ENCODE measurements at places on chromosomes 12 and 14.

- no peak for DNase-seq
Measured at GRCh38 chr12:98968896-98969295, 323.8 kb downstream of the APAF1 start.

- no peak for DNase-seq
Measured at GRCh38 chr12:84802161-84802560, 110.4 kb downstream of the SLC6A15 start.

DNA sequence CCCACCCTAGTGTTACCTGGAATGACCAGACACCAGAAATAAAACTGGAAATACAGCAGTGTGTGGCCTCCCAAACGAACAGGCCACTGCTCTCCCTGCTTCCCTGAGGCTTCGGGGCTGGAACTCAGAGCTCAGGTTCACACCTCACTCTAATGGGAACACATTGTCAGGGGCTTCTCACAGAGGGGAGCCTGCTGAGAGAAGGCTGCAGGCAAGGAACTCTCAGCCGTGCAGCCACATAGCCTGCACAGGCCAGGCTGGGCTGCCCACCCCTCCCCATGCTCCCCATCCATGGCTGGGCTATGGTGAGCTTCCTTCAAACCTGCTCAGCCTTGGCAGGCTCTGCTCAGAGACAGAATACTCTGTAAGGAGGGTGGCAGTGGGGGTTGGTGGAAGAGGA is 302.5 kb downstream of the EMP1 start:
- DNase-seq, result no peak

DNA sequence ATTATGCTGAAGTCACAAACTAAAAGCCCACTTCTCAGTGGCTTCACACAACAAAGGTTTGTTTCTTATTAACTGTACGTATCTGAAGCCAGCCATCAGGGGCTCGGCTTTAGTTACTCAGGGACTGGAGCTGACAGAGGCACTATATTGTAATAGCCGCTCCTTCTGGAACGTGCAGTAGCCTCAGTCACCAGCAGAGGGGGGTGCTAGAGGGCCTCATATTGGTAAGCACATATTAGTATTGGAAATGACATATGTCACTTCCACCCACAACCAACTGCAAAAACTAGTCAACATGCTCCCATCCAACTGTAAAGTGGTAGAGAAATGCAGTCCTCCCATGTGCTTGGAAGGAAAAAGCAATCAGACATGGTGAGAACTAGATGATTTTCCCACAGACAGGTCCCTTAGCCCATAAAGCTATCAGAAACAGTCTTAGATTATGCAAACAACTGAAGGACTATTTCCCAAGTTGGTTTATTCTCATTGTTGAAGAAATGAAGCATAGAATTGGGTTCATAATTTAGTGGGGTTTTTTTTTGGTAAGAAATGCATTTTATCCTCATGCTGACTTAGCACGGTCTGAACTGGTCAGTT is 183.6 kb upstream of the G2E3 start:
- DNase-seq, result peak; percentile 84

DNA sequence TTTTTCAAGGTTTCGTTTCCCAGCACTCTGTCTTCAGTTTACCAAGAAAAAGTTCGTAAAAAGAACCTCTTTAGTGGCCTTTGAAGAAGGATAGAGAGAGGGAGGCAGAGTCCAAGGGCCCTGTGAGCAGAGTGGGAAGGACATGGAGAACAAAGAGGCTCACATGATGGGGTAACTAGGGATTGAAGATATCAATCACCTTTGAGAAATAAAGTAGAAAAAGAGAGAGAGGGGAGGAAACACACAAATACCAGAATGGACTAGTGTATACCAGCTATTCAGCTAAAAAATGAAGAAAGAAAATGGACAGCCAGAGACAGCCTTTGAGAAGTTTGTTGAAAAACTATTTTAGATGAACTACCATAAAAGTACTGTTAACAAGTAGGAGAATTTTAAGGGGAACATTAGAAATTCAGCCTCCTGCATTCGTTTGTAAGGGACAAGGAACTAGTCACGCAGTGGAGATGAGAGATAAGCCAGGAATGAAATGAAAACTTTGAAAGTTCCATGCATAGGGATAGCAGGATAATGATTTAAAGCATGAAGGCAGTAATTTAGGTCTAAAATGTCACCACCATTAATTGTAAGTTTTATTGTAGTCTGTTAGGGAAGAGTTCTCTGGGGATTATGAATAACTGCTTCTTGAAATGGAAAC is 82.1 kb downstream of the SPTSSA start:
- no peak for DNase-seq

GRCh38 chr12:63917864-63918799 is 73.6 kb downstream of the SRGAP1 start:
- DNase-seq, result no peak

GRCh38 chr12:97140355-97140754 is 233.3 kb downstream of the NEDD1 start:
- no peak for DNase-seq

GRCh38 chr14:78614593-78614992 is 444.4 kb downstream of the NRXN3 start:
- no peak for DNase-seq

DNA sequence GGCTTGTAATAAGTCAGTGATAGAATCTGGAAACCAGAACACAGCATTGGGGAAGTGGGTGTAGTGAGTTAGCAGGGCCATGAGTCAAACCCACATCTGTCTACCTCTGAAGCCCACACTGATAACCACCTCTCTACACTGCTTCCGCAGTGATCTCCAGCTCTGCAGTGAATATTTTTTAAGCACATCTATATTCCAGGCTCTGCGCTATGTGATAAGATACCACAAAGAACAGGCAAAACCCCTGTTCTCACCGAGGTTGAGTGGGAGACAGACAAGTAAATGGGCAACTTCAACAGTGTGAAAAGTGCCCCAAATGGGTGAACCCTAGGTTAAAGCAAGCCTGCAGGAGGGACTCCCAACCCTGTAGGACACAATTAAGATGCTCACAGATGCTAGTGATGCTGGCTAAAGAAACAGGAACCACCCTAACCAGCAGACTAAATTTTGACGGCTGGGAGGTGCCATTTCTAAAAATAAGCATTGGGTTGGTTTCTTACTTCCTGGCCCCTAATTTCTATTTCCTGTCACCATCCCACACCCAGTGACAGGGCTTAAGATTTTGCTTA is 375.0 kb downstream of the DPF3 start:
- DNase-seq, result peak; percentile 62

DNA sequence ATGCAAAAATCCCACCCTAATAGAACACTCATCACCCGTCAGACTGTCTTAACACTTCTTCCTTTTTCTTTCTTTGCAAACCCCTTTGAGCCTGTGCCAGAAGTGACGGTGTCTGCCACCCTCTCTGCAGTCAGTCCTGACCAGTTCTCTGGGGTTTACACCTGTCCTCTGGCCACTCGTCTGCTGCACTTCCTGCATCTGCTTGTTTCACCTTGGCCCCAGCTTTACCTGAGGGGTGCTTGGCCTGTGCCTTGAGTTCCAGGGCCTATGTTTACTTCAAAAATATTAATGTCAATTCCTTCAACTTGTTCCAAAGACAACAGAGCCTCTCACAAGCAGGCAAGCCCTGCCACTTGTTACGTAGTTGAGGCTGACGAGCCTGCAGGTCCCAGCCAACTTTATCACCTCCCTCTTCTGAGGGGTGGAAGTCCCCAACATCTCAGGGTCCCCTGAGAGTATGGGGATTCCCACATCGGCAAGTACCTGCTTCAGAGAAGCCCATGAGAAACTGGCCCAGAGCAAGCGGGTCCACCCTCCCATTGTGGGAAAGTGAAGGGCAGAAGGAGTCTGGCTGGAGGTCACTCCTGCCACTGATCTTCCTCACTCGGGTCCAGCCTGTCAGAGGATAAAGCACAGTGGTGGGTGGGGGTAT is 205.4 kb downstream of the DAD1 start:
- no peak for DNase-seq

GRCh38 chr12:80709811-80710726 is 2.6 kb downstream of the MYF6 start:
- no peak for DNase-seq

- DNase-seq, result no peak
Measured at GRCh38 chr12:46702581-46703344, 123.0 kb downstream of the SLC38A4 start.

DNA sequence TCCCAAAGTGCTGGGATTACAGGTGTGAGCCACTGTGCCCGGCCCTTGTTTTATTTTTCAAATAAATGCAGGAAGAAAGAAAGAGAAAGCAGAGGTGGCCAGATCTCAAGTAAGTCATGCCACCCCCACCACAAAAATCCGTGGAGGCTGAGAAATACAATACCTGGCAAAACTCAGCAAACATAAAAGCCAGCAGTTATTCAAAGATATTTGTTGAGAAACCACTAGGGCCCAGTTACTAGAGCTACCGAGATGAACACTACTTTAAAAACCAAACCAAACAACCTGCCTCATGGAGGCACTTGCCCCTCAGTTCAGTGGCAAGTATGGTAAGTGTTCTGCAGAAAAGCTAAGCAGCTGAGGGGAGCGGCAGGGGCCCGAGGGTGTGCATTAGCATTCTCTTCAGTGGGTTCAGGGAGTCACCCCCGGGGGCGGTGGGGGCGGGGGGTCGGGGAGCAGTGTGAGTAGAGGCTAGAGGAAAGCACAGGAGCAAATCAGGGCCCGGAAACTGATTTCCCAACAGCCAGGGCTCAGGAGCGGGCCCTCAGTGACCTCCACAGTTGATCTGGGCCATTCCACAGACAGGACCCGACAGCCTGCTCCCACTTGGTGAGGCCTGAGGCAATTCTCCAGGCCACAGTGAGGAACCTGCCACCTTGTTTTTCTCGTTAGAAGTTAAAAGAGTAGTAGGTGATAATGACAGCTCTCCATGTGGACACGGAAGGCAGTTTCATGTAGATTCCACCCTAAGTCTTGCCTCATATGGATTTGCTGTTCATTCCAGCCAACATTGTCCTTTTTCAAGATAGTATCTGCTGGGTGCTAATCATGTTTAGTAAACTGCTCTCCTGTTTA is 8.6 kb downstream of the EVL start:
- peak; percentile 59 for DNase-seq

DNA sequence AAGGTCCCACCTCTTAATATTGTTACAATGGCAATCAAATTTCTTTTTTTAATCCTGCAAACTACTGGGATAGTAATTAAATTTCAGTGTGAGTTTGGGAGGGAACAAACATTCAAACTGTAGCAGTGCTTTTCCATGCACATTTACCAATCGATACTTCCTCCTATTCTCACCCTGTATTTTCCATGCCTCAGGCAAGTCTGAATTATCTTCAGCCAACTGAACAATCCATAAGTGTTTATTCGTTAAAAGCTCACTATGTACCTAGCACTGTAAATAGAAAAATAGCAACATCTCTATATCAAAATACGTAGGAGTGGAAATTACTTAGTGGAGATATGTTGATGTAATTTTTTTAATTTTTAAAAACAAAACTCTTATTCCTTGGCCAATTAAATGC is 43.5 kb downstream of the CCDC177 start:
- no peak for DNase-seq

GRCh38 chr12:2074792-2075191 is 22.0 kb downstream of the CACNA1C start:
- no peak for DNase-seq

GRCh38 chr14:93103392-93104080 is 12.2 kb downstream of the ITPK1 start:
- peak; percentile 82 for DNase-seq

DNA sequence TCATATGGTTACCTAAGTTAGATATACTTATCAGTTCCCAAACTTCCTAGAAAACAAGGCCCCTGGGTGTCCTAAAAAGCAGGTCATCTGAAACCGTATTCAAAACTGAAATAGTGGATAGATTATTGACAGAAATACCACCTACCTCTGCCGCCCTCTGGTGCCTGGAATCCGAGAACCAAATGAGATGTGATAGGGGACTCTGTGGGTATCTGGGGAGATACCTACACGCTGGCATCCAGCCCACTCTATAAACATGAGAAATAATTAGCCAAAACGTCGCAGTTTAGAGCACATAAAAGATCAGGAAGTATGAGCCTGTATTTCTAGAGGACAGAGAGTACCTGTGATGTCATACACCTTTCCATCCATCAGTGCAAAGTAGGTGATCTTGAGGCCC is 4.4 kb downstream of the ORMDL2 start:
- DNase-seq, result no peak

GRCh38 chr14:99790978-99791376 is 2.2 kb upstream of the EML1 start:
- no peak for DNase-seq

- DNase-seq, result no peak
Measured at GRCh38 chr14:58292187-58292586, 6.2 kb upstream of the ARID4A start.

DNA sequence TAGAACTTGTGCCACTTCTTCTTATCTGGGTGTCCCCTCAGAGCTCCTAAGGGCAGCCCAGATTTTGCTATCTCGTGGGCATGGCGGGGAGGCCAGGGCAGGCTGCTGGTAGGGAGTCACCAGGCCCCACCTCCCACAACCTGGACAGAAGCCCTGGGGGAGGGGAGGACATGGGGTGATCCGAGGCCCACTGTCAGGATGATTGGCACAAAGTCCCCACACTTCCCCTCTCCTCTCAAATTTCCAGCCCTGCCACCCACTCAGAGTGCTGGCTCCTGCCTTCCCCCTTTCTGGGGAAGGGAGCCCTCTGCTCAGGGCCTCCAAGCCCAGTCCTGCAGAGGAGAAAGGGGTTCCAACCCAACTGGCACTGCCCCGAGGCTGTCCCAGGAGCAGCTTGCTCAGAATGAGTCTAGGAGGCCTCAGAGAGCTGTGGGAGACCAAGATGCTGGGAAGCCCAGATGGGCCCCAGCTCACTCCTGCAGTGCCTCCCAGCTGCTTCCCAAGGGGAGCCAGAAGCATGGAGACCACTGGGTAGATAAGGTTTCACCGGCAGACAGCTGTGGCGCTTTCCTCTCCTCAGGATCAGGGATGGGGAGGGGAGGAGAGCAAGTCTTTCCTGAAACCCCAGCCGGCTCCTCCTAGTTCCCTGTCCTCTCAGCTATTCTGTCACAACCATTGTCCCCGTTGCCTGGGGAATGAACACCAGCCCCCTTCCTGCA is 82.8 kb downstream of the B4GALNT3 start:
- no peak for DNase-seq

- DNase-seq, result no peak
Measured at GRCh38 chr12:66242311-66242710, 53.3 kb downstream of the IRAK3 start.

DNA sequence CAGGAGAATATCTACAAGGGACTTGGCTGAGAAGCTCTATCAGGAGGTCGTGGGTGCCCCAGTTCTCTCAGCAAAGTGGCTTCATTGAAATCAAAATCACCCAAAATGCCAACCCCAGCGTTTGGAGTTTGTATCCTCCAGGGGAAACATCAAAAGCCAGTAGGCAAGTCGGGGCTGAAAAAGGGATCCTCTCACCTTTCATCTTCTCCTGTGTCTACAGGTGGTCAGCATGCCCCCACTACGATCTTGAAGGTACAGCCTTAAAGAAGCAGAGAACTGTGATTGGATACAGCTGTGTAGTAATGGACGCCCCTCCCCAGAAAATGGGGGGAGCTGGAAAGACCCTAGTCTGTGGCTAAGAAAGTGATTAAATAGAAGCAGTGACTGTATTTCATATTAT is 22.2 kb downstream of the HRK start:
- no peak for DNase-seq

GRCh38 chr14:71201840-71202239 is 294.6 kb downstream of the PCNX1 start:
- DNase-seq, result no peak

GRCh38 chr12:15393995-15394394 is 71.7 kb downstream of the PTPRO start:
- DNase-seq, result no peak
